ENCODE measurements at places on chromosomes 3 and 15. TPM values are rescaled to one million over a fixed set of nuclear protein-coding genes. Genes with fewer than 3 reads are reported as not detected.

The PEX5L gene
- total RNA-seq: 0.07 TPM

The SEC11A gene
- total RNA-seq: 134 TPM

The ATP10A gene
- total RNA-seq: 0.42 TPM

The DUOXA2 gene
- not detected for total RNA-seq

The SOX2 gene
- 24.8 TPM for total RNA-seq

The SCN11A gene
- total RNA-seq: not detected

The GCNT3 gene
- 4.2 TPM for total RNA-seq

The LRRIQ4 gene
- not detected for total RNA-seq

The GPR160 gene
- 1.1 TPM for total RNA-seq

The C15orf62 gene
- total RNA-seq: 0.99 TPM

The PAQR9 gene
- total RNA-seq: not detected

The VWA5B2 gene
- total RNA-seq: not detected

The ZCWPW2 gene
- 1.7 TPM for total RNA-seq

The EPHB1 gene
- total RNA-seq: not detected

The CLDN1 gene
- 60.4 TPM for total RNA-seq

The SPINK8 gene
- total RNA-seq: not detected

The SHC4 gene
- 0.37 TPM for total RNA-seq

The ARHGEF26 gene
- 2.6 TPM for total RNA-seq

The FOXB1 gene
- total RNA-seq: not detected

The CADM2 gene
- 0.14 TPM for total RNA-seq

The GOLGA8Q gene
- total RNA-seq: not detected

The MUC20 gene
- 1.2 TPM for total RNA-seq

The LMCD1 gene
- total RNA-seq: 8.4 TPM

The RAB6B gene
- 0.35 TPM for total RNA-seq

The TMC3 gene
- total RNA-seq: not detected

The STRIT1 gene
- total RNA-seq: not detected

The TMEM42 gene
- total RNA-seq: 19.0 TPM

The BNC1 gene
- 74.7 TPM for total RNA-seq

The GOLGA8J gene
- total RNA-seq: not detected

The MYO5C gene
- total RNA-seq: 21.0 TPM

The NOP10 gene
- total RNA-seq: 279 TPM

The ACAN gene
- total RNA-seq: not detected

The CLEC3B gene
- total RNA-seq: 0.79 TPM

The PAQR5 gene
- 4.7 TPM for total RNA-seq

The NPAP1 gene
- total RNA-seq: not detected

The ZNF620 gene
- total RNA-seq: 2.0 TPM

The MKRN3 gene
- total RNA-seq: 0.07 TPM

The CLRN1 gene
- total RNA-seq: not detected

The C2CD4A gene
- total RNA-seq: 2.1 TPM

The SMAD6 gene
- 0.93 TPM for total RNA-seq

The MAPKBP1 gene
- 15.3 TPM for total RNA-seq

The MAP3K13 gene
- total RNA-seq: 21.9 TPM

The SEMA3B gene
- 5.4 TPM for total RNA-seq

The XYLB gene
- 2.6 TPM for total RNA-seq

The AMT gene
- total RNA-seq: 6.0 TPM

The LRRK1 gene
- 7.0 TPM for total RNA-seq

The CFAP92 gene
- 0.19 TPM for total RNA-seq

The C3orf85 gene
- total RNA-seq: not detected

The SAMD7 gene
- not detected for total RNA-seq

All from airway epithelial cell (primary cell).